Stimulated activated naive CD4-positive, alpha-beta T cell (primary cell): ENCODE measurements at places on chromosomes 4 and X.

DNA sequence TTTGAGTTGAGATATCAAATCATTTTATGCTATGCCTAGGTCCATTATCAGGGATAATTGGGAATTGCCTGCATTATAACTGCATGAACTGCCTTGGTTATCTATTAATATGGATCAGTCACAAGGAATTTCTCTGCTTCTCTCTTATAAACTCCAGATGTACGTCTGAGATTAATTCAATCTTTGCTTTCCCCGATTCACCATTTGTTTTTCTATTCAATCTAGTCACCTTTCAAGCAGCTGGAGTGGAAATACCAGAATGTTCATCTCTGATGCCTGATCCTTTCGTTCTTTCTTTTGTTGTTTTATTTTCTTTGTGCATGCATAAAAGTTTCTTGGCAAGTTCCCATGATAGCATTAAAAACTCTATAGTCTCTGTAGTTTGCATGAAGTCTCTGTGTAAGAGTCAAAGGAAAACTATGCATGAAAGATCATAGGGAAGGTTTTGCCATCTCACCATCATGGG lies 22.6 kb downstream of the SYNPO2 start:
- no peak for DNase-seq

DNA sequence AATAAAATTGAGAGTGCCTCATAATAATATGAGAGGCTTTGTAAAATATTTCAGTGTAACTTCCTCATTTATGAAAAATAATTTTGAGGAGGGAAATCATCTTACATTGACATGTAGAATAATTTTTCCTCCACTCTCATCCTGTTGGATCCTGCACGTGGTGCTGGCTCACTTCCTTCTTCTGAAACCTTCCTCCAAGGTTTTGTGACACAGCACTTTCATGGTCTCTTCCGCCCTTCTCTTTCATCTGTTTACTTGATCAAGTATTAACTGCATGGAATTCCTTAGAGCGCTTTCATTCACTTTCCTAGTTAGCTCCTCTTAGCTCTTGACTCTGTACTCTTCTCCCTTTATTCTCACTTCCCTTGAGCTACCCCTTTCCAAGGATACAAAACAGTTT lies 246.5 kb downstream of the RAPGEF2 start:
- no peak for DNase-seq

DNA sequence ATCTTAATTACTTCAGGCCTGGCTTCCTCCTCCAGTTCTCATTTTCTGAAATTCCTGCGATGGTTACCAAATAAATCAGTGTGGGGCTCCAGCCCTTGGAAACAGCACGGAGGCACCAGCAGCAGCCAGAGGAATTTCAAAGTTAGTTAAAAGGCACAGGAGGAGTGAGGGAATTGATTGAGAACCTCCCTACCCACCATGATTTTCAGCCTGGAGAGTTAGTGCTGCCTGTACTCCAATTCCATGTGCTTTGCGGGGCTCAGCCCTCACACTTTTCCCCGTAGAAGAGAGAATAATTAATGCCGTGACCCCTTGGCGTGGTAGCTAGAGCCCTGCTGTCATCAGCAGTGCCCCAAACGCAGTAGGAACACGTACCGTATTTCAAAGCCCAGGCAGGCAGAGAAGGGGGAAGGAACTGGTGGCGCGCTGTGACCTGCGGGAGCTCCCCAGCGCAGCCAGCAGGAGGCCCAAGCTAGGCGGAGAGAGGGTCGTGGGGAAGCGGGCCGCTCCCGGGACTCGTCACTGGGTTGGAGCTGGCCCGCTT lies 84.0 kb upstream of the IGFBP7 start:
- DNase-seq = no peak

DNA sequence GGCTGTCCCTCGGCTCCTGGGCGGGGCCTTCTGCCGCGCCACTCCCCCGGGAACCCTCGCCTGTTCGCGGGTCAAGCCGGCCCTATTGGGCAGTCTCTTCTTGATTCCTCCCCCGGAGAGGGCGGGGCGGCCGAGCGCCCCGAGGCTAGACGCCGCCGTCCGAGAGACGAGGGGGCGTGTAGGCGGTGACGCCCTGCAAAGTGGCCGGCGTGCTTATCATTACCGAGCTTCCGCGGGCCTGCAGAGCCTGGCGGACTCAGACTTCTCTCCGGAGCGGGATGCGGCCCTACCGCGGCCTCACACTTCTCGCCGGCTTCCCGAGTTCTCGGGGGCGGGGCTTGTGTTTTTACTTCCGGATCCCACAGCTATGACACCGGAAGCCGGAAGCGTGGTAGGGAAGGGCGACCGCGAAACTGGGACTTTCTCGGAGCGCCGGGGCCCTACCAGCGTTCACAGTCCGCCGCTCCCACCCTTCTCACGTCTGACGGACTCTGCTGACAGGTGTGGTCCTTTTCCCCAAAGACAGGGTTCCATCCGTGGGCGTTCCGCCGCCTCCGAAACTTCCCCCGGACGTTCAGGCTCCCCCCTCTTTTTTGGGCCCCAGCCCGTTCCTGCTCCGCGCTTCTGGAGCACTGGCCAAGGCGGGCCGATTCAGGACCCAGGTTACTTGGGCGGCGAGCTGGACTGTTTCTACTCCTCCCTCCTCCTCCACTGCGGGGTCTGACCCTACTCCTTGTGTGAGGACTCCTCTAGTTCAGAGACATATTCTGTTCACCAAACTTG lies at the start of gene IKBKG:
Gene IKBKG (plus strand): TSS at position 376 of the 783 bp plus-strand sequence. CDS start 4,383 bp downstream, outside the sequence.
- peak; percentile 93 for DNase-seq

- no peak for DNase-seq
Measured at GRCh38 chrX:138748480-138748879, 37.0 kb upstream of the FGF13 start.

DNA sequence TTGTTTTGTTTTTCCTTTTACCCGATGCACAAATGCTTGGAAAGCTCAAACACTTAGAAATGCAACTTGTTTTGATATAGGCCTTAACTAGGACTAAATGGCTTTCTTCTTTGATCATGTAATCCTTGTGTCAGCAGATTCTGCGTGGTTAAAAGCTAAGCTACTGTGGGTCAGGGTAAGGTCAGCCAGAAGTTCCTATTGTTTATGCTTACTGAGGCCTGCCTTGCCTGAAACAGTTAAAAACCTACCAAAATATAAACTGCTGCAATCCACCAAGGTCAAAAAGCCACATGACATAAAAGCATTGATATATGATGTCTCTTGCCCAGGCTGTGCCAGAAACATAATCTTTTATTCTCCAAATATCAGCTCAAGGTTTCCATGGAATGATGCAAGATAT lies 223.4 kb downstream of the FAM47B start:
- DNase-seq = no peak

- no peak for DNase-seq
Measured at GRCh38 chr4:57763070-57763469, 652.9 kb upstream of the IGFBP7 start.

- DNase-seq = no peak
Measured at GRCh38 chrX:152343306-152343705, 107.8 kb downstream of the GABRA3 start.

DNA sequence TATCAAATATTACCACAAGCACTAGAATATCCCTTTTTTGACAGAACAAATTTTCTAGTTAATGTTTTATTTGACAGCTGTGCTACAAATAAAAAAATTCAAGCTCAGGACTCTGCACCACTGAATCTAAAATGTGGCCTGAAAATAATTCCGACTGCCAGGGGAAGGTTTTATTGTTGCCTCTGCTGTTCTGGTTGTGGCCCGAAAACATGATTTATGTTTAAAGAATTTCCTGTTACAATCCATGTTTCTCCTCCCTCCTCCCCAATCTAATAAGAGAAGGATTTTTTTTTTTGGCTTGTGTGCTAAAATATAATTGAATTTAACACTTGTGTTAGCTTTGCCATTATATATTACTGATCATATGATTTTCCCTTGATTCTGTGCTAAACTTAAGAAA lies 227.8 kb downstream of the DCLK2 start:
- no peak for DNase-seq

- no peak for DNase-seq
Measured at GRCh38 chr4:98430708-98431403, 169.7 kb downstream of the RAP1GDS1 start.

GRCh38 chrX:2678583-2678982 lies 12.5 kb upstream of the CD99 start:
- no peak for DNase-seq

DNA sequence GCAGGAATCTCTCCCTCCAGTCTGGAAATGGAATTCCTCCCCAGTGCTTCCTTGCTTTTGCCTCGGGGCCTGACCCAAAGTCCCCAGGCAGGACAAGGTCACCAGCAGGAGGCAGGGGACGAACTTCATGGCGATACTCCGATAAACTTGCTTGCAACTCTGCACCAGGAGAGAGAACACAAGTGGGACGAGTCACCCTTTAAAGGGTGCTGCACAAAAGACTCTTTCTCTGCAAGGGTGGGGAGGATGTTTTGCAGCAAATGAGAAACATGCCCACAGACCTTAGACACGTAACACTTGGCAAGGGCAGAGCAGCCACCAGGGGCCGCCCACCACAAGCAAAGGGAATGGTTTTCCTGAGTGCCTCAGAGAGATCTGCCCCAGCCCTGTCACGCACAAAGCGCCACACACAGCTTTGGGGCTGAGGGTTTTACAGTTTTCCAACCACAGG lies at the start of gene FGFBP2:
Gene FGFBP2 (minus strand): TSS at position 175 of the 451 bp plus-strand sequence. CDS start 46 bp downstream, at position 129.
- DNase-seq = peak; percentile 57

- no peak for DNase-seq
Measured at GRCh38 chr4:8175686-8176085, 17.1 kb upstream of the ABLIM2 start.

- DNase-seq = no peak
Measured at GRCh38 chrX:21132686-21133393, 241.4 kb upstream of the CNKSR2 start.

- no peak for DNase-seq
Measured at GRCh38 chrX:71666240-71667223, 814 bp upstream of the LOC101059915 start.

DNA sequence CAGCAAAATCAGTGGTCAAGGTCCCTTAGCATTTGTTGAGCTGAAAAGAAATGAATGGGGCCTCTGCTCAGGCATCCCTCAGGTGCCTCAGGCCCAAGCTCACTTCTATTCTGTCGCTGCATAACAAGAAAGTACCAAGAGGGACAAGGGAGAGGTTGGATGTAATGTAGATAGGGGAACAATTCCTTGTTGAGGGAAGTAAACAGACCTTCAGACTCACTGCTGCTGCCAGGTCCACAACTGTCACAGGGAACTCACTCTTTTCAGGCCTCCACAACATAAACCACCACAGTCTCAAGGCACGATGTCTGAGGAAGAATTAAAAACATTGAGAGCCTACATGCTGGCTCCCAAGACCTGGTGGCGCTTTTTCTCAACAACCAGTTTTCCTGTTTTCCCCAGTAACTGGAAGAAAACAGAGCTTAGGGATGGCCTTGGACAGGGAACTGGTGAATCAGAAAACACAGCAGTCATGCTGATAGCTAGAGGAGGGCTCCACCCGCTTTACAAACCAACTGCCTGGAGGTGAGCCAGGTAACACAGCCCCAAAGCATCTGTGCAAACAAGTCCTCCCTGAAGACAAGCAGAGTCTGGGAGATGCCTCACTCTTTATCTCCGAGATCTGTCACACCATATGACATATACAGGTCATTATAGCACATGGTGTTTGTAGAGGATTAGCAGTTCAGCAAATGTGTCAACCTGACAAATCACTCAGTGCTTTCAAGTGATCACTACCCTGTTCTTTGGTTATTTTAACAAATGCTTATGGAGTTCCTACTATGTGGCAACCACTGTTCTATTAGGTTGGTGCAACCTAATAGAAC lies 14.3 kb upstream of the AWAT1 start:
- DNase-seq = no peak

DNA sequence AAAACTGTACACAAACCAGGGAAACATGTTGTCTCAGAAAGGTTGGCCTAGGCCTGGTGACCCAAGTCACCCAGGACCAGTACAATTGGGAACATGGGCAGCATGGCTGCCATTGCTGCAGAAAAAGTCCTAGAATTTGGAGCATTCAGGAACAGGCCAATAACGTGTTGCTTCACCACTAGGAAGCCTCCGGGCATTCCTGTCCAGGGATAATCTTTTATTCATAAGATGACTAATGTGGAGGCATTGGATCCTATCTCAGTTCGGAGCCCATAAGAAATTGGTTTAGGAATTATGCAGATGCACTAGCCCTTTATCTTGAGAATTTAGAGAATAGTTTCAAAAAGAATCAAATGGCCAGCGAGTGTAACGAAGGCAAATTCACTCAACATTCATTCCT lies 242.8 kb upstream of the NDST4 start:
- no peak for DNase-seq

DNA sequence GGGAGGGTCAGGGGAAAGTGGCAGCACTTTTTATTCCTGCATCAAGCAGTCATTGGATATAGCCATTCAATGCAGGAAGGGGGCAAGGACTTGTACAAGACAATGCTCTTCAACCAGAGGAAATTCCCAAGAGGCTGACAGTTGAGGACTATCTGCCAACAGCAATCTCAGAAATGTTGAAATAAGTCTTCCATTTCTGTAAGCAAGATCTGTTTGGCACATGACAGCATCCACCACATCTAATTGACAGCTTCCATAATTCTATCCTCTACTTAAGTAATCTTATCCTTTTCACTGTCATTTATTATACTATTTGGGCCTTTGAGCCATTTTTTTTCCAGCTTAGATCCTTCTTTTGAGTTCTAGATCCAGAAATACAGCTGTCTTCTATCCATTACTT lies 110.7 kb downstream of the CFAP299 start:
- DNase-seq = no peak

DNA sequence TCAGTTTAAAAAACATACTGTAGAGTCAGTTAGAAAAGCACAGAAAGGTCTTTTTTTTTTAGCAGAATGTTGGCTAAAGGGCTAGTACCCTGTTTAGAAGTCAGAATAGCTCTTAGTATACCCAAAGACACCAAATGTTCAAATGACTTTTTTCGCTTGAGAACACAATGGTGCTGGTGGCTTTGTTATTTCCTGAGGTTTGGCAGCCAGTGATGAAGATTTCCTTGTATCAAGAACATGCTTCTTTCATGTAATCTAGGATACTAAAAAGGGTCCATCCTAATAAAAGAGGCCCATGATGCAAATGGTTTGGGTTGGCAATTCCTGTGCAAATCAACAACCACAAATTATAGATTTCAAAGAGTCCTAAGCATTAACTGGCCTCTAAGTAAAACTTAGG lies 21.1 kb upstream of the CD40LG start:
- no peak for DNase-seq

- no peak for DNase-seq
Measured at GRCh38 chr4:88077911-88078524, 70.6 kb downstream of the PKD2 start.

DNA sequence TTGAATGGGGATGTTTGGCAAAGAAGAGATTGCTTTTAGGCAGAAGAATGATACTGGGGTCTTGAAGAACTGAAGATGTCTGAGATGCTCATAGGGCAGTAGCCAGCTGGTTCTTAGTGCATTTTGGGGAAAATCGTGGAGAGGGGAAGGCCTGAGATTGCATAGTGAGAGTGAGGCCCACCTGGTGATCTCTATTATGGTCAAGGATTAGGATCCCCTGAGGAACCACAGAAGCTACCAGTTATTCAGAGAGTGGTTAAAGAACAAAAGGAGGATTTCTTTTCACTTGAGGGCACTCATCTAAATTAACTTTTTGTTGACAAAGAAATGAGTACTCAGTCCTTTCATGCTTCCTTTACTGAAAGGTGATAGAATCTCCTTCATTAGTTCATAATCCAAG lies 271.3 kb upstream of the HAND2 start:
- no peak for DNase-seq
